Effector CD8-positive, alpha-beta T cell (primary cell): ENCODE measurements at places on chromosomes 5 and 9.

GRCh38 chr9:136354592-136355085 lies 8.9 kb downstream of the DNLZ start:
- no peak for DNase-seq

GRCh38 chr5:64532212-64532611 lies 26.4 kb downstream of the RGS7BP start:
- DNase-seq = no peak

DNA sequence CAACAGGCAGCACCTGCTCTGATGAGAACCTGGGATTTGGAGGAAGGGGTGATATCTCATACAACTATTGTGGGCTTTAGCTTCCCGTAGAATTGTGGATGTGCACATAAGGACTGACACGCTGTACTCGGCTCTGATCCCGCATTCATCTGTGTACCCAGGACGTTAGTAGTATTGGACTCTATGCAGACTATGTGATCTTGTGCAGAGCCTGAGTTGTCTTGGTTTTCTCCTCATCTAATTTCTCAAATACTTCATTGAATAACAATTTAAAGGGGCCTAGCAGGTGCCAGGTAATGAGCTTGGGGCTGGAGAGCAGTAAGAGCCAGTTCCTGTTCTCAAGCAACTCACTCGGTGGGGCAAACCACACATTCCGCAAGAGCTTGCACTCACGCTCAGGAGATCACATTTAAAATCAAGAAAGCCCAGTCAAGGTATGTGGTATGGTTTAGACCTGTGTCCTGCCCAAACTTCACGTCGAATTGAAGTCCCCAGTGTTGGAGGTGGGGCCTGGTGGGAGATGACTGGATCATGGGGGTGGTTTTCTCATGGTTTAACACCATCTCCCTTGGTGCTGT lies 14.8 kb downstream of the C5orf15 start:
- DNase-seq = no peak

- DNase-seq = no peak
Measured at GRCh38 chr5:151534350-151534749, 56.8 kb downstream of the FAT2 start.

- no peak for DNase-seq
Measured at GRCh38 chr9:128033609-128034008, 33.5 kb downstream of the NAIF1 start.

DNA sequence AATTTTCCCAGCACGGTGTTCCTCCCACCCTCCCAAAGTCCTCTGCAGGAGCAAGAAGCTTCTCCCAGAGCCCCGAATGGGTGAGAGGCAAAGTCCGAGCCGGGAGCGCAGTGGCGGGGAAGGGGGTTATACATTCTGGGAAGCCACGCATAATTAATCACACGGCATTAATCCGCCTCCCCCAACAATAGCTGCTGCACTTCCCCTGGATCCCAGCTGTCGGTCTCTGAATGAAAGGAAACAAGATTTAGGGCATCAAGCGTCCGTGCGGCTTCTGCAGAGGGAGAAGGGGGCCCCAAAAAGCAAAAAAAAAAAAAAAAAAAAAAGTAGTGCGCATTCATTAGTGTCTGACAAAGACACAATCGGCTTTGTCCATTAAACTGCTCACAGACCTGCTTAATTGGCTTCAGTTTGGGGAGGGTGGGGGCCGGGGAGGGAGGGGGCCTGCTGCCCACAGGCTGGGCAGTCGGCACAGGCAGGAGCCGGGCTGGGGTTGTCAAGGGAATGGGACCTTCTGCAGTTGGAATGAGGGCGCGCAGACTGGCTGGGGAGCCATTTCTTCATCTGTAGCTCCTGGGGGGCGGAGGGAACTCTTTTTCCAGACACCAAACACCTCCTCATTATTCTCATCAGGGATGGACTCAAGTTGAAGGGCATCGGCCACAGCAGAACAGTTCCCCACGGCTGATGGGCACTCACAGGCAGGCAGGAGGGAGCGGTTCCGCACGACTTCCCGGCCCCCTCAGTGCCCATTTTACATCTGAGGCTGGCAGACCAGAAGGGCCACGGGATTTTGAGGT lies 3.4 kb downstream of the NOTCH1 start:
- no peak for DNase-seq

DNA sequence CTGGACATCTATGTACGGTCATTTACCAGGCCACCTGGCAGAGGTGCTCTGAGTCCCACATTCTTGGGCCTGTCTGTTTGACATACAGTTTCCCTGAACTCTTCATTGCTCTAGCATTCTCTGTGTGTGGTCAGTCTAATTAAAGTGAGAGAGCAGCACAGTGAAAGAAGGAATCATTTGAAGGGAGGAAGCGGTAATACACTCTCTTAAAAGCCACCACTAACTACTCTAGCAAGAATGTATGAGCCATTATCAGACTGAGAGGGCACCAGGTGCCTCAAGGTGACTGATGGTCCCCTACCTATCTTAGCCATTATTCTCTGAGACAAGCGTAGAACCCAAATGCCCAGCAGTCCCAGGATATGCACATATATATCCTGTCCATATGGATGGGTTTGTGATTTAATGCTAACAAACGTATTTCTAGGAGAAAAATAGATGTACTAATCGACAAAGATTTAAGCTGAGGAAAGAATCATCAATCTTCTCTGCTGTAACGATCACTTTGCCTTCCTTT lies 527.2 kb downstream of the PRELID2 start:
- DNase-seq = no peak

DNA sequence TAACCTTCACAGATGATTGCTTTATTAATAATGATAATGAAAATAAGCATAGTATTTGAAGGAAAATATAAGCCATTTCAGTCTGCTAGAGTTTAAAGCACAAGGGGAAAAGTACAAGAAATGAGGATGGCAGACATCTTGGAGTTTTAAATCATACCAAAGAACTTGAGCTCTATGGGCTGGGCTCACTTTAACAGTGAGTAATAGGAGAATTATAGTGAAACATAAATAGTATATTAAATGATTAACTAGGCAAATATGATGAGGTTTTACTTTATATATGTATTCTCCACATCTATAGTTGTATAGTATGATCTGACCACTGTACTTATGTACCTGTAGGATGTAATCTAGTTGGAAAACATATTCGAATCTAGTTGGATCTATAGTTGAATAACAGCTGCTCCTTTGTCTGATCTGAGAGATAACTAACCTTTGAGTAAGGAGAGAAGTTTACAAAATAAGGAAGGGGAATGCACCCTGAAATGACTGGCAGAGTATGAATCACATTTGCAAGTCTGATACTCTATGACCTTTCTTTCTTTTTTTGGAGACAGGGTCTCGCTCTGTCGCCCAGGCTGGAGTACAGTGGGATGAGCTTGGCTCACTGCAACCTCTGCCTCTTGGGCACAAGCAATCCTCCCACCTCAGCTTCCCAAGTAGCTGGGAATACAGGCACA lies 17.6 kb downstream of the MEGF9 start:
- DNase-seq = no peak

- no peak for DNase-seq
Measured at GRCh38 chr5:111394586-111394985, 117.7 kb downstream of the STARD4 start.

DNA sequence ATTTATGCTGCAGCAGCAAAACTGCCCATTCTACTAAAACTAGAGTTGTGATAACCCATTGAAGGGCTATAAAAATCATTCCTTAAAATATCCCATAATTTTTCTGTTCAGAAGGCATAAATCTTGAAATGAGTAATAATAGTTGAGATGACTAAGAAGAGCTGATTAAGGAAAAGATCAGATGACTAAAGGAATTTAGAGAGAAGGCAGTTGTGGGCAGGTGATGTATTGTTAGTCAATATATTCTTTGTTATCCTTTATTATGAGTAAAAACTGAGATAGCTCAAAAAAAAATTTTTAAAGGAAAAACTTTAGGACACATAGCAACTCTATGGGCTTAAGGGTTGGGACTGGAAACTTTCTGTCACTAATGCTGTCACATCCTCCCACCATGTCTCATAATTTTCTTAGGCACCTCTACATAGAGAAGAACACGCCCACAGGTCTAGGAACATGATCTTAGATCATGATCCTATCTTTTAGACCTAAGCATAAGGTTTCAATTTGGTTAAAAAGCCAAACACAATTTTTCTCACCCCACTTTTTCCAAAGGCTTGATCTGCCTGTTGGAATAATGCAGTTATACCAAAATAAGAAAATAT lies 597.5 kb upstream of the MEF2C start:
- DNase-seq = no peak

GRCh38 chr9:95049761-95050160 lies 267.7 kb downstream of the FANCC start:
- DNase-seq = no peak

DNA sequence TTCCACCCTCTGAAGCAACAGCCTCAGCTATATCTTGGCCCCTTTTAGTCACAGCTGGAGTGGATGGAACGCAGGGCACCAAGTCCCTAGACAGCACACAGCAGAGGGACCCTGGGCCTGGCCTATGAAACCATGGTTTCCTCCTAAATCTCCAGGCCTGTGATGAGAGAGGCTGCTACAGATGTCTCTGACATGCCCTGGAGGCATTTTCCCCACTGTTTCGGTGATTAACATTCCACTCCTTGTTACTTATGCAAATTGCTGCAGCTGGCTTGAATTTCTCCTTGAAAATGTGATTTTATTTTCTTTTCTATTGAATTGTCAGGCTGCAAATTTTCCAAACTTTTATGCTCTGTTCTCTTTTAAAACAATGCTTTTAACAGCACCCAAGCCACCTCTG lies 384.8 kb downstream of the PRR16 start:
- no peak for DNase-seq

- DNase-seq = no peak
Measured at GRCh38 chr9:5478206-5478605, 27.9 kb downstream of the CD274 start.

- no peak for DNase-seq
Measured at GRCh38 chr5:81553567-81554212, 159.8 kb upstream of the ACOT12 start.

GRCh38 chr9:1929722-1930244 lies 85.4 kb upstream of the SMARCA2 start:
- DNase-seq = no peak

DNA sequence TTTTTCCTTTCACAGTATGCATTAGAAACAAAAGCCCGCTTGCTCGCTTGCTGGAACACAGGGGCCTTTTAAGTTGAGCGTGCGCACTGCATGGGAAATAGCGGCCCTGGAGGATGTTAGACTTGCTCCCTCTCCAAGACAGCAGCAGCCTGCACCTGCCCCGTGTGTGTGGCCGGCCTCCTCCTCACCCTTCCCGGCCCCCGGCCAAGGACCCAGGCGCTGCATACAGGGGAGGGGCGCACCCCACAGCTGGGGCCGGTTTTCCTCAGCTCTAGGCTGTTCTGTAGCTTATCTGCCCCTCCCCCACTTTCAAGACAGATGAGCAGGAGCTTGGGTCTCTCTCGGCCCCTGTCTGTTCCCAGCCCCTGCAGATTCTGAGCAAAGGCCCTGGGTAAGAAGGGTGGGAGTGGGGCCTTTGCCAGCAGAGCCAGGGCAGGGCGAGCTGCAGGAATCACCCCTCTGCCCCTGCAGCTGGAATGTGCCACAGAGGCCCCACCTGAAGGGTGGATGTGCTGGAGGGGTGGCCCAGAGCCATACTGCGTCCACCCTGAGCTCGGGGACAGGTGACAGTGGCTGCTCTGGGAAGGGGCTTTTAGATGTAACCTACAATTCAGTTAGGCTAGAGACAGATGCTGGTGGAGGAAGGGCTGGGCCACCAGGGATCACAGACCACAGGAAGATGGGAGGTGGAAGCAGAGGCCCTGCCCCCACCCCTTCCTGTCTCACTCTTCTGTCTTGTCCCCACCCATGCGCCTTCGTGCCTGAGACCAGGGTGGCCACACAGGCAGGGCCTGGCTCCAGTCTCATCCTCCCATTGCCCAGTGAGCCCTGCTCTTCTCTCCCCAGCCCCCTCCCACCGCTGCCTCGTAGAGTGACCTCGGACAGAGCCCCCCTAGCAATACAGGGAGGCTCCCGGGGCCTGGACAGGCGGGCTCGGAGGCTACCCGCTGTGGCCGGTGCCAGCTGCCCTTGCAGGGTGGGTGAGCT lies 132.4 kb downstream of the DAB2IP start:
- no peak for DNase-seq

DNA sequence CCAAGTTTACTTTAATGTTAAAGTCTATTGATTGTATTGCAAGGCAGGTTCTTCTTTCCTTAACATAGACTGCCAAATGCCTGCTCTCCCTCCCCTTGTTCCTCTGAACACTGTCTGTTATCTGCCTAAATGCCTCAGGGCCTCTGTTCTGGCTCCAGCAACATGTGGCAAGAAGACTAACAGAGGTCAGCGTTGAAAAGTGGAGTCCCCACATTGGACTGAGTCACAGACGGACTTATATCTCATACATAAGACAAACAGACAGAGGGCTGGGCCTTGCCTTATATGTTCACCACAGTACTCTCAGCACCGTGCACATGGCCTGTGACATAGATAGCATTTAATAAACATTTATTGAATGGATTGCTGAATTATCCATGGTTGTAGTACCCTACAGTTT lies 91.4 kb downstream of the TSSK1B start:
- no peak for DNase-seq

DNA sequence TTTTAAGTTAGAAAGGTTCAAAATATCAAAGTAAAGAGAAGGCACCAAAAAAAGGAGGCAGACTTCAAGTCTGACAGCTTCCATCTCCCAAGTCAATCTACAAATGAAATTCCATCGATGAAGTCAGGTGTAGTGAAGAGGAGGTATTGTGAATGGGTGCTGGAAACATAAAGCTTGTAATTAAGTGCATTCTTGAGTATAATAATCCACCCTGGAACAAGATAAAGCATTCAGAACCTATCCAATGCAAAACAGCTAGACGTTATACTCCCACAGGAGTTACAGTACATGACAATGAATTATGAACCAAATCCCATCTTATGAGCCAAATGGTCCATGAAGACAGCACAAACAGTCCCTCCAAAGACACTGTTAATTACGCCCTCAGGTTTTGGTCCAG lies 22.3 kb downstream of the BNC2 start:
- DNase-seq = no peak

- no peak for DNase-seq
Measured at GRCh38 chr5:135058331-135058732, 24.3 kb upstream of the PITX1 start.

- DNase-seq = no peak
Measured at GRCh38 chr5:61402970-61403900, 71.2 kb downstream of the ZSWIM6 start.

DNA sequence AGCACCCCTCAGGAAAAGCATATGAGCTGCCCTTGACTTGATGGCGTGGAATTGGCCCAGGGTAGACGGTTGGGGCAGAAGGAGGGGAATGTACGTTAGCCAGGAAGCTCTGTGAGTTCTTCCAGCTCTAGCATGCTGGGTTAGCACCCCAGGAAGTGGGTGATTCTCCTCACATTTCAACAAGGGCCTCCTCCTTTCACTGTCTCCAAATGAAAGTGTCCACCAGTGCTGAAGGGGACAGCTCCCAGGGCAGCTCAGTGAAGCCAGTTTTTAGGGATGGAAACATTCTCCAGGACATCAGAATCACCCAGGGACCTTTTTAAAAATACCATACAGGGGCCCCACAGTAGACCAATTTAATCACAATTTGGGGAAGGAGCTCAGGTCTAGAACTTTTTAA lies 17.2 kb upstream of the AFAP1L1 start:
- DNase-seq = no peak
